Suprapubic skin (tissue), 4 donors: ENCODE measurements at places on chromosomes 11 and 22. TPM values are rescaled to one million over a fixed set of nuclear protein-coding genes. Genes with fewer than 3 reads are reported as not detected.

KIF18A gene
- total RNA-seq: 5.1 TPM

VPREB1 gene
- total RNA-seq: not detected

PAX6 gene
- 0.25 TPM for total RNA-seq

GRCh38 chr22:42947211-42947990 lies 67.5 kb downstream of the PACSIN2 start:
- DNase-seq: peak; percentile 70

GRCh38 chr22:39652990-39653786 lies 82.6 kb downstream of the CACNA1I start:
- DNase-seq: no peak

GRCh38 chr11:97909614-97910399 lies 1110.9 kb upstream of the CNTN5 start:
- DNase-seq: no peak

GRCh38 chr11:115471367-115471766 lies 32.8 kb downstream of the CADM1 start:
- no peak for DNase-seq

GRCh38 chr11:45414088-45414487 lies 127.9 kb upstream of the SYT13 start:
- no peak for DNase-seq

DNA sequence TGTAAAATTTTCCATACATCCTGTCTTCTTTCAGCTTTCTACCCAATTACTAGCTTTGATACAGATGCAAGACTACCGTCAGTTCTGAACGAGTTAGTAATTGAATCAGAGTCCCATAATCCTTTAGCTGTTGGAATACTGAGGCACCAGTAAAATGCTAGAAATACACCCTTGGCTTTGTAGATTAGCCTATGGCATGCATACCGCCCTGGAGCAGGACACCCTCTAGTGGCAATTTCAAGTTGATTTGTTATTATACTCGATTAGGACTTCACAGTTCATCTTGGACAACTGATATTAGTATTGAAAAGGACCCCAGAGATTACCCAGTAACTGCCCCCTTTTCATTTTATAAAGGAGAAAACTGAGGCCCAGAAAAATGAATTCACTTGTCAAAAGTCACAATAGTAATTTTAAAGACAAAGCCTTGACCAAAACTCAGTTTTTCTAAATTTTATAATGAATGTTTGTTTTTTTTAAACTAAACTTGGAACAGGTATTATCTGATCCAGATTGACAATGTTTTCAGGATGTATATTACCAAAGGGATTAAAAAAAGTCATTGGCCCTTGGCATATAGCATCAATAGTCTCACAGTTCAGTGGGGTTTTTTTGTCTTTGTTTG lies 72.6 kb downstream of the HIPK3 start:
- no peak for DNase-seq

- peak; percentile 21 for DNase-seq
These were observed 12.3 kb downstream of the LRRC32 start for GRCh38 chr11:76658231-76658630.

DNA sequence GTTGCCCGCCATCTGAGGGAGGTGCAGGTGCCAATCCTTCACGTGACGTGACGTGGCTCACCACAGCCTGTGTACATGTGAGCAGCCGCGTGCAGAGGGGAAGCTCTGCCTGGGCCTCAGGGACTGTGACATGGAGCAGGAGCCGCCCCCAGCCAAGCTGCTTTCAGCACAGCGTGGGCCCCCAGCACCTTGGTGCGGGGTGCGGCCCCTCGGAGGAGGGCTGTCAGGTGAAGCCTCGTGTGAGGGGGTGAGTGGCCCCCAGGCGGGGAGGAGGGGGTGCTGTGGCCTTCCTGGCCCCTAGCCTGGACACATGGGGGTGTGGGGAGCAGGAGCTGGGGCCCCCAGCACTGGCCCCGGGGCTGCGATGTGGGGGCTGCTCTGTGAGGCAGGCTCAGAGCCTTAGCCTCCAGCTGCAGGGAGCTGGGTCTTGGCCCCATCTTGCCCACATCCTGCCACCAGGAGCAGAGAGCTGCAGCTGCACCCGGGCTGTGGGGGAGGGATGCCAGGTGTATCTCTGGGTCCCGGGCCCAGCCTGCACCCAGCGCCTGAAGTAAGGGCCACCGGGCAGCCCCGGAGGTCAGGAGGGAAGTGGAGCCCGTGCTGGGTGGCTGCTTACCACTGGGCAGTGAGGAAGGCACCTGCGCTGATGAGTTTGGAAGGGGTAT lies at the start of gene ADORA2A:
Gene ADORA2A, plus strand, starts transcription at position 100 of the 665 bp plus-strand sequence. CDS start 5,806 bp downstream, outside the sequence.
- DNase-seq: no peak

DNA sequence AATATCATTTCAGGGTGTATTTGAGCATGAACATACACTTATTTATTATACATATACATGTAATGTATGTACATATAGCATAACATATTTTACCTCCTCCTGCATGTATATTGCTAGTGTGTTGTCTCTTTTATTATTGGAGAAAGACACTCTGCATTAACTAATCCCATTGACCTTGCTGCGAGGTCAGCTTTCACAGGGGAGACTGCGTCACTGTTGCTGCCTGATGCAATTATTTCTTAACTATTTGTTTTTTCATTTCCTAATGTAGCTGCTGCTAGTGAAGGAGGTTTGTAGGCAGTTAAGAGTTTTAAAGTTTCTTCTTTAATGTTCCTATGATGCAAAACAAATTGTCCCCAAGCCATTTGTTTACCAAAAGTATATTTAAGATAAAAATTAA lies 185.4 kb upstream of the CNTN5 start:
- DNase-seq: no peak

GRCh38 chr11:86421946-86422345 lies 47.3 kb downstream of the CCDC81 start:
- DNase-seq: no peak

- DNase-seq: no peak
These were observed 34.1 kb downstream of the HORMAD2 start for GRCh38 chr22:30114361-30114760.
